SW 1271 (cell line): ENCODE measurements at places on chromosomes 1 and 21.
A peak's percentile ranks its signal among the peaks of the same experiment; 100 is the strongest.

DNA sequence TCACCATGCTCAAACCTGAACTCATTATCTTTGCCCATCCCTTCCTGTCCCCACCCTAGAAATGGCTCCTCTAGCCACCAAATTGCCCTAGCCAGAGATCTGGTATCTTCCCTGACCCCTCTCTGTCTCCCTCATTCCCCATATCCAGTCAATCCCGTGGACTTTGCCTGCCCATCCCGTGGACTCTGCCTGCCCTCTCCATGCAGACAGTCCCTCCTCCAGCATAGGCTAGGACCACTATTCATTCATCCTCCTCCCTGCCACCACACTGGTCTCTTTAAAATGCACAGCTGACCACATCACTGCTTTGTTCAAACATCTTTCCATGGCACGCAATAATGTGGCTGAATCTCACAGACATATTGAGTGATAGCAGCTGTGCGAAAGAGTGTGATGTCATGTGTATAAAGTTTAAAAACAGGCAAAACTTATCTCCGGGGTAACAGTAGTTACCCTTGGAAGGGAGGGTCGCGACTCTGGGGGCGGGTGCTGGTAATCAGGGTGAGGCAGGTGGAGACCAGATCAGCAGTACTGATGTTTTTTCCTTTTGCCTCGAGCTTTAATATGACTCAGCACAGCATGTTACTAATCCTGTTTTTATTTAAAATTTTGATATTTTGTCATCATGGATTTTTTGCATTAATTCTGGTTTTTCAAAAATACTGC lies 4.8 kb upstream of the SLC2A1 start:
- no peak for DNase-seq

DNA sequence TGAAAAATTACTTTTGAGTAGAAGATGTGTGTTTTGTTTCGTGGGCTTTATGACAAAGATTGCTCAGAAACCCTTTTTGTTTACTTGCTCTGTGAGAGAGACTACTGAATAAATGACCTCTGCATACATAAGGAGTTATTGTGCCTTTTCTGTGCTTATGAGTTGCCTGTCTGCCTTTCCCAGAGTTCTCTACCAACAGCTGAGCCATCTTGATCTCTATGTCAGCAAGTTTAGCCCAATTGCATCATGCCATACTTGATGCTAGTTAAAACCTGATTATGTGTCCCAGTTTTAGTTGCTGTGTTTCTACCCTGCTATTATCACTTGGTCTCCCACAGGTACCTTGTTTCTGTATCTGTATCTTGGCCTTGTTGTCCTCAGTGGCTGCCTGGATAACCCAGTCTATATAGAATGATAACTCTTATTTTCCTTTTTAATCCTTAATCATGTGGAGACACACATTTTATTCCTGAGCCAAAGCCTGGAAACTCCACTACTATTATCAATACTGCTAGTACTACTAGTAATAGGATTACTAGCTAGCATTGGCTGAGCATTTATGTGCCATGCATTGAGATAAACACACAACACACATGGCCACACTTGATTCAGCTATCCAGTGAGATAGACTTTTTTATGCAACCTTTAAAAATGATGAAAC lies 28.7 kb upstream of the GNG12 start:
- no peak for DNase-seq

DNA sequence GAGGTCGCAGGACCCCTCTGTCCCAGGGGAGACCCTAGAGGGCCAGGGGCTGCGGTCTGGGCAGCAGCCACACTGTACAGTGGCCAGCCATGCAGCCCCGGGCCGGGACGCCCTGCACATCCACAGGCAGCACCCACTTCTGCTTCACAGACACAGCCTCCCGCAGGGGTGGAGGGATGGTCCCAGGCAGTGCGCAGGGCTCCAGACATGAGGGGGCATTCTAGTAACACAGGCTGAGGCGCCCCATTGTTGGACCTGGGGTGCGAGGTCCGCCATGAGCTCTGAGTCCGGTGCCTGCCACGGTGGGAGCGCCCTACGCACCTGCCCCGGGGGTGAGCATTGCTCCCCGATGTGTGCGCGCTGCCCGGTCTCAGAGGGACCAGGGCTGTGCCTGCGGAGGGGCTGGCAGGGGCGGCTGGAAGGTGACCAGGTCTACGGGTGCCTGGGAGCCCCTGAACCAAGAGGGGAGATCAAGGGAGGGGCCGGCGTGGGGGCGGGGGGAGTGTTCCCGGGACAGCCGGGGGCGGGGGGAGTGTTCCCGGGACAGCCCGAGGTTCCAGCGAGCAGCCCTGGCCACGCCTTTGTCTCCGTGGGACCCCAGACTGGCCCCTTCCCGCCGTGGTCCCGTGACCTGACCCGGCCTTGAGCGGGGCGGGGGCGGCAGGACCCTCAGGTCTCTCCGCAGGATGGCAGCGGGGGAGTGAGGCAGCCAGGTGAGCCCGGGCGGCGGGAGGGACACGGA lies 4.5 kb downstream of the MMEL1 start:
- DNase-seq = no peak

- no peak for DNase-seq
Observed at GRCh38 chr1:16464917-16465625, 24.5 kb downstream of the NECAP2 start.

DNA sequence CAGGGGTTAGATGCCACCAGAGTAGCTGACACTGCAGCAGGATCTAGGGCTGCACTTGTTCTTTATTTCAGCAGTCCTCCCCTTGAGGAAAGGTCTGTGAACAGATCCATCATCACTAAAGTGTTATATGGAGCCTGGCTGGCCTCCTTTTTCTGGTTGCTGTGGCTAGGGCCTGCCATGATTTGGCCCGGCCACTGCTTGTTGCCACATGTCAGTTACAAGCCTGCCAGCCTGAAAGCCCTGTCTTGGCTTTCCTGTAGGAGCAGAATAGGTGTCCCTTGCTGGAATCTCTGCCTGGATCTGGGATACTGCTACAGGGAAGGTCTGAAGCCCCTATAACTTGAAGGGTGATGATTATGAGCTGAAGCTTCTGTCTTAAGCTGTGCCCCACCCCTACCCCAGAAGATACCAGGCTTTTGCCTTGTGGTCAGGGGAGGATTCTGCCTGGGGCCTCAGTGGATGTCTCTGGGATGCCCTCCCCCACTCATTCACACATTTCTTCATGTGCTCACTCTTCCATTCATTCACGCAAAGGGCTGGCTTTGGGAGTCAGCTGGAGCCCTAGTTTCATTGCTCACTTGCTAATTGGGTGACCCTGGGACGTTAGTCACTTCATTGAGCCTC lies 64.7 kb downstream of the NDUFS5 start:
- no peak for DNase-seq

DNA sequence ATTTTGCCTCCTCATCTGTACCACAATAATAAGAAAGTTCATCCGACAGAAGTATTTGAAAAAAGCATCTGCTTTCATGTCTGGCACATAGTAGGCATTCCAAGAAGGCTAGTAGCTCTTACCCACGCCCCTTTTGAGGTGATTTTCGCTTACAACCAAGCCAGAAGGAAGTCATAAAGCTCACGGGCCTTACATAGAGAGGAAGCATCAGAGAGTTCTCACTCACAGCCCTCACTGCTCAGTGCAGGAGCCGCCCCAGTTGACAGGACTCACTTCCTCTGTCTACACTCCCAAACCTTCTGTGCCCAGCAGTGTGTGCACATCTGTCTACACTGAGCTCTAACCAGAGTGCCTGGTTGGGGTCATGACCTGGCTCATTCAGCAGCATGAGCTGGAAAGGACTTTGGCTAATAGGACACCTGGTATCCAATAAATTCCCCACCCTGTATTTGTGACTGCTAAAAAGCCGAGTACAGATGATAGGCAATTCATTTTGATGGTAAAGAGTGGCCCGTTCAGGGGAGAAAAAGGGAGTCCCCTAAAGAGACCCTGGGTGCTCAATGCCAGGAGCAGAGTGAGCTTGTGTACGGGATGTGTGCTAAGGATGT lies 36.8 kb upstream of the DUSP10 start:
- no peak for DNase-seq

GRCh38 chr1:113657556-113658063 lies 101.7 kb downstream of the PHTF1 start:
- no peak for DNase-seq

GRCh38 chr1:230917284-230918135 lies 49.2 kb upstream of the C1orf198 start:
- peak; percentile 5 for DNase-seq

DNA sequence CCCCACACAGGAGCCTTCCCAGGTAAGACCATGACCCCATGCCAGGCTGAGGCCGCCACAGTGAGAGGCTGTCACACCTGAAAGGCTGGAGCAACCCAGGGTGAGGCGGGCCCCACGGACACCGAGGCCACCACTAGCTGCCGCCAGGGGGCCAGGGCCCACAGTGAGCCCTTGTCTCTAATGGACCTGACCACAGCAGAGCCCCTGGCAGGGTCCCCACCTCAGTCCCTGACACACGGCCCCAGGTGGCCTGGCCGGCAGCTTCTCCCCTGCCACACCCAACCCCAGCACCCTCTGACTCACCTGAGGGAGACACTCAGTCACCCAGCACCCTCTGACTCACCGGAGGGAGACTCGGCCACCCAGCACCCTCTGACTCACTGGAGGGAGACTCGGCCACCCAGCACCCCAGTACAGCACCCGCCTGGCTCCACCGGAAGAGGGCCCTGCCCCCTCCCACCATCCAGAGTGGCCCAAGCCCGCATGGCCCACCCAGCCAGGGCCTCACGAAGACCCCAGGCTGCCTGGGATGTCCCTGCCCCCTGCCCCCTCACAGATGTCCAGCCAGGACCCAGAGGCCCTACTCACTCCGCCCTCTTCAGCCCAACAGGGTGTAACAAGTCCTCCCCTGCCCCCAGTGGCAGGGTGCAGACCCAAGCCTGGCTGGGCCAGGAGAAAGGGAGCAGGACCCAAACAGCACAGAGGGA lies 4.4 kb downstream of the DVL1 start:
- DNase-seq = peak; percentile 68

GRCh38 chr21:20902998-20903397 lies 95.2 kb upstream of the NCAM2 start:
- DNase-seq = no peak

GRCh38 chr1:11654939-11655808 lies 497 bp downstream of the FBXO44 start:
- DNase-seq = no peak

- DNase-seq = no peak
Observed at GRCh38 chr1:52334906-52335528, 31.0 kb downstream of the CC2D1B start.

GRCh38 chr21:18155508-18156193 lies 89.0 kb upstream of the CHODL start:
- DNase-seq = peak; percentile 14

- DNase-seq = no peak
Observed at GRCh38 chr1:234965111-234965510, 163.5 kb downstream of the TOMM20 start.

GRCh38 chr1:17667641-17668040 lies 87.5 kb upstream of the ACTL8 start:
- no peak for DNase-seq

GRCh38 chr1:99062192-99062591 lies 57.5 kb upstream of the PLPPR5 start:
- DNase-seq = no peak

DNA sequence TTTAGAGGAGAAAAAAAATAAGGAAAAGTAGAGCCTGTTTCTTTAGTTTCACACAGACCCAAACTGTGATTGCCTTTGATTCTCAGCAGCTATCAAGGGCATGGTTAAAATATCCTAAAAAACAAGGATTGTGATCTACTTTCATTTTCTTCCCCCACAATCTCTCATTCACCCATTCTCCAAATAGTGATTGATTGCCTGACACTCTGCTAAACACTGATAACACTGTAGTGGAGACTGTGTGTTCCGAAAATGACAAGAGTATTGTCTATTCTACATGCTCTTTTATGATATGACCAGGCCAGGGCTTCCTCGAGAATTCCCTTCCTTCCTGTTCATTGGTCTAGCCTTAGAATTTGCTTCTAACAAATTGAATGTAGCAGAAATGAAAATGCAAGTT lies 40.2 kb downstream of the PRMT6 start:
- DNase-seq = no peak

- DNase-seq = no peak
Observed at GRCh38 chr1:189628857-189629256, 848.8 kb downstream of the BRINP3 start.

GRCh38 chr1:234582681-234583301 lies 27.2 kb downstream of the IRF2BP2 start:
- no peak for DNase-seq

DNA sequence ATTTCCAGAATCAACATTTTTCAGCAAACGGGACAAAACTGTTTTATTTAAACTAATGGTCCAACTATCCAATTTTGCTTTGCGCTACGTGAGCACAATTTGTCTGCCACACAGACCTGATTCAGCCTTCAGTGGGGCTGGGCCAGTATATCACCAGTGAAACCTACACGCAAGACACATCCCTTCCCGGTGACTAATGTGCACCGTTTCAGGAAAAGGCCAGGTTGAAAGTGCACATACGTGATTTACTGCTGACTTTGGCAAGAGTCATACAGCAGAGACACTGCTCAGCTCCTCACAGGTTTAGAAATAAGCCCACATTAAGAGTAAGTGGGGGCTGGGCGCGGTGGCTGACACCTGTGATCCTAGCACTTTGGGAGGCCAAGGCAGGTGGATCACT lies 5.1 kb upstream of the TMEM51 start:
- DNase-seq = no peak

DNA sequence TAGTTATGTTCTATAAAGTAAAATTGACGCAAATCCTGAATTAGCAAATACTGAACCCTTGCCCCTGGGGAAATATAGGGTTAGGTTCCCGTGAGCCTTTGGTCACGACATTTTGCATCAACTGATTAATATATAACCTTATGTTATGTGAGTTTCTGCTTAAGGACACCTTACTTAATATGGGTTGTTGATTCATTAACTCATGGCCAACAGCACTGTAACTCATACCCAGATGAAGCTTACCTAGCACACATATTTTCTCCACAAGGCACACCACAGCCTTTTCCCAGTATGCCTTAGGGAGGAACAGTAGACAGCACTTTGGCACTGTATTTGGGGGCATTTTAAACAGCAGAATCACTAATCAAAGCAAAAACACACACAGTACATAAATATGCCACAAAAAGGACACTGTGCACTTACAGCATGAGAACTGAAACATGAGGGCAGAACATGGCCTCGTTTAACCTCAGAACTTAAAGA lies 15.1 kb downstream of the INAVA start:
- no peak for DNase-seq

DNA sequence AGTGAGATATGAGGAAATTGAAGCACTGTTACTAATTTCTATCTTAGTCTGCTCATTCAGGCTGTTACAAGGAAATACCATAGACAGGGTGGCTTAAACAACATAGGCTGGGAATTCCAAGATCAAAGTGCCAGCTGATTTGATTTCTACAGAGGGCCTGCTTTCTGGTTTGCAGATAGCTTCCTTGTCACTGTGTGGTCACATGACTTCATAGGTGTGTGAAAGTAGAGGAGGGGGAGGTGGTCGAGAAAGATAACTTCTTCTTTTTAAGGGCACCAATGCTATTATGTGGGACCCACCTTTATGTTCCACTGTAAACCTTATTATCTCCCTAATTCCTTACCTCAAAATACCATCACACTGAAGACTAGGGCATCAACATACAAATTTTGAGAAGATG lies 6.4 kb upstream of the BRINP3 start:
- no peak for DNase-seq

DNA sequence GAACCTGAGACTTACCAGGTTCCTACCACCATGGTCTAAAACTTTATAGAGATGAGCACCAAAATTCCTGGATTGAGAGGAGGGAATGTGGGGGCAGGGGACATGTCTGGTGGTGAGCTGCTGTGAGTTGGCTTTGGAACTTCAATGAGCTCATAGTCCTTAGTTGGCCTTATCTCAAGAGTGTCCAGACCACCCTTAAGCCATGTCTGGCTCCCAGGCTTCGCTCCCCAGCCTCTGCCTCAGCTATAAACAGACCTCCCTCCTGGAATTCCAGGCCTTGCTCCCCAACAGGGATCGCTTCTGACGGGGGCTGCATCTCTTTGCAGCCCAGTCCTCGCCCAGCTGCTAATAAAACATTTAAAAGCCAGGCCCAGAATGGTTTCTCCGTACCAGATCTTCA lies 19.5 kb downstream of the ATF3 start:
- DNase-seq = no peak
